HFFc6 (cell line): ENCODE measurements at places on chromosomes 6 and 20. TPM values are rescaled to one million over a fixed set of nuclear protein-coding genes. Genes with fewer than 3 reads are reported as not detected.

Gene GJA10
- not detected in 2 replicates for total RNA-seq

DNA sequence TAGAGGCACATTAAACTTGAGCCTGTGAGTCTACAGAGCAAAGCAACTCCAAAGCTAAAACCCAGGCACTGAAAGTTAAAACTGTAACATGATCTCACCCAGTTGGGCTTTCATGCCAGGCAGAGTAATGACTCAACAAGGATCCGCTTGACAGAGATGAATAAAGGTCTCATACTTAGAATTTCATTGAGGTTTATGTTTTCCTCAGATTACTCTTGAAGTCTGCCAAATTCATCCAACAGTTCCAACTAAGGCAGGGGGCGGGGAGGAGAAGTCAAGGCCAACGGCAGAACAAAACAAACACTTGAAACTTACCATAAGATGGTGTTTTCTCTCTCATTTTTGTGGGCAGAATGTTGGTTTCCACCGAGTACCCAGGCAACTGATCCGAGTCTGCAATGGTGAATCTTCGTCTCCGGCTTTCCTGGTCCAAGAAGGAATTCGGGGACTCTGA, 54.0 kb upstream of the IPCEF1 start:
- H3K4me1 ChIP-seq, result peaks cover 70% of the 10 kb centered on the region
- peak overlapping the region; percentile 94 for H3K27ac ChIP-seq
- H3K4me3 ChIP-seq, result peak overlapping the region; percentile 76
- DNase-seq, result peak; percentile 98
- H3K36me3 ChIP-seq, result peaks cover 33% of the 10 kb centered on the region

DNA sequence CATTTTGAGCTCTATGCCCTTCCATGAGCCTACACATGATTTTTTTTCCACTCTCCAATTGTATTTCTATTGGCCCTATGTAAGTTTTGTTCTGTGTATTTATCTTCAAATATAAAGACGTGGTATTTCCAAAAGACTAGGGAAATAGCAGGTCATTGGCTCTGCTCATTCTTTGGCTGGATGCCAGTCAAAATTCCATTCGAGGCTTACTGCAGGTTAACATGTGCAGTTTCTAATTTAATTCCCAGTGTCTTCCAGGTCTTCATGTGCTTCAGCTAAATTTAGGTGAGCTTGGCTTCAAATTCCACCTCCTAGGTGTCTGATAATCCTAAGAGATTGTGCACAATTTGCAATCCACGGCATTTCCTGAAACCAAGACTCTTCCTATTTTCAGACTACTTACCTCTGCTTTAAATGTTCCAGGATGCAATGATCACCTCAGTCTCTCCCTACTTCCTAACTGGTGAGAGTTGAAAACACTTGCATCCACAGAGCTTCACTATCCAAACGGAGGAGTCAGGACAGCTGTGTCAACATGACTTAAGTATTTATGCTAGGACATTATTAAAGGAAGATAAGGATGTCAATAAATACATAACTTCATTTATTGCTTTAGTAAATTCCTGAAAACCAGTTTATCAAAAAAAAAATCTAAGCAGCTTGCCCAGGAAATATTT, 236.1 kb downstream of the COL12A1 start:
- H3K4me3 ChIP-seq, result no peak overlapping the region
- no peaks in the 10 kb centered on the region; the same call in 1 of the 2 replicates for H3K36me3 ChIP-seq
- DNase-seq, result no peak
- no peak overlapping the region for H3K27ac ChIP-seq
- H3K4me1 ChIP-seq, result peaks cover 4% of the 10 kb centered on the region; the same call in 1 of the 2 replicates

Gene ID1
- total RNA-seq, result 390 and 449 TPM in 2 replicates

- H3K27ac ChIP-seq, result no peak overlapping the region
- H3K4me3 ChIP-seq, result peak overlapping the region; percentile 80
Measured at GRCh38 chr6:26743157-26743821, 83.7 kb upstream of the ZNF322 start.

- H3K27me3 ChIP-seq, result peaks cover 10% of the 10 kb centered on the region
- no peaks in the 10 kb centered on the region for H3K4me1 ChIP-seq
- H3K4me3 ChIP-seq, result no peak overlapping the region
- H3K36me3 ChIP-seq, result no peaks in the 10 kb centered on the region
Measured at GRCh38 chr6:38720295-38720694, 5.2 kb downstream of the DNAH8 start.

DNA sequence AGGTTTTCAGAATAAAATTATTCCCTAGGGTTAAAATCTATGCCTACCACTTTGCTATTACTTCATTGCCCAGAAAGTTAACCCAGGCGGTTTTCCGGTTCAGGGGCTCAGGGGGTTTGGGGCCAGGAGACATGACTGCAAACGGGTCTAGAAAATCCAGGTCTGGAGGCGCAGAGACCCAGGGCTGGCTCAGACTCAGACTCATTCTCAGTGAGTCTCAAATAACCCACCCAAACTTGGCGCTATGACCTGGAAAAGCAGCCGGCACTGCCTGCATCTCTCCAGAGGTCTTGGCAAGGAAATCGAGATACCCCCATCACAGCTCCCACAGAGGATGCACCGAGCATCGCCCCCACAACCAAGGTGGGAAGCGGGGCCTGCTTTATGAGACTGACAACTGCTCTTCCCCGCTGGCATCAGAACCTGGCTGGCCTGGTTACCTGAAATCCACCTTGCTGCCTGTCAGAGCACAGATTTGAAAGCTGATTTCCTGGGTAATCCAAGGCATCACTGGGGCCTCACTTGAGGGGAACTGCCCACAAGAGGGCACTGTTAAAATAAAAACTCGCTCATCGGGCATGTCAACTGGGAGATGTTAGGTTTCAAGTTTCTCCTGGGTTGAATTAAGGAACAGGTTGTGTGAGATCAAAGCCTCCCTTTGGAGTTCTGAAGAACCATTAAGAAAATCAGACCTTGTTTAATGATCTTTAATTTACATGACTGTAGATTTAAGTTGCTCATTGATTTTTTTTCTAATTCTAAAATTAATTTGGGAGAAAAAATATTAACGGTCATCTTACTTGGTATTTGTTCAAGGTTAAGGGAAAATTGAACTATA, 55.1 kb downstream of the KIF16B start:
- no peaks in the 10 kb centered on the region for H3K4me1 ChIP-seq
- no peak overlapping the region for H3K27ac ChIP-seq
- no peaks in the 10 kb centered on the region; the same call in 1 of the 2 replicates for H3K36me3 ChIP-seq
- H3K27me3 ChIP-seq, result no peaks in the 10 kb centered on the region
- no peak for DNase-seq
- H3K4me3 ChIP-seq, result no peak overlapping the region

Gene CLDN20
- not detected in 3 replicates for total RNA-seq

Gene PNLDC1
- total RNA-seq, result not detected in 3 replicates

DNA sequence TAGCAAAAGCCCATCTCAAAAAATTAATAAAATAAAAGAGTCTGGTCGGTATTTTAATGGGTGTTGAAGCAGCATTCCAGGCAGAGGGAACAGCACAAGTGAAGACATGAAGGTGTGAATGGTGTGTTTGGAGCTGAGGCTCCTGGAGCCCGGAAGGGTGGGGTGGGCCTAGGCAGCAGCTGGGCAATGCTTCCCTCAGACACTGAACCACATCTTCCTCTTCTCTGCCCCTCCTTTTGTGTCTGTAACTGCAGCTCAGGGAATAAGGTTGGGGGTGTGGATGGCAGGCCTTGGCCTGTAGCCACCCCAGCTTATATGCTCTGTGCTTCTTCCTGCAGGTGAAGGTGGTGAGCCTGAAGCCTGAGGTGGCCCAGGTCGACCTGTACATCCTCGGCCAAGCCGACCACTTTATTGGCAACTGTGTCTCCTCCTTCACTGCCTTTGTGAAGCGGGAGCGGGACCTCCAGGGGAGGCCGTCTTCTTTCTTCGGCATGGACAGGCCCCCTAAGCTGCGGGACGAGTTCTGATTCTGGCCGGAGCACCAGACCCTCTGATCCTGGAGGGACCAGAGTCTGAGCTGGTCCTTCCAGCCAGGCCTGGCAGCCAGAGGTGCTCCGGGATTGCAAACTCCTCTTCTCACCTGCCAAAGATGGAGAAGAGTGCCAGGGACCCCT, 26.6 kb downstream of the POFUT1 start:
- H3K4me1 ChIP-seq, result peaks cover 13% of the 10 kb centered on the region
- no peak overlapping the region for H3K4me3 ChIP-seq
- no peak overlapping the region for H3K27ac ChIP-seq
- peaks cover 38% of the 10 kb centered on the region for H3K36me3 ChIP-seq
- no peaks in the 10 kb centered on the region; the same call in none of the 2 replicates for H3K27me3 ChIP-seq
- DNase-seq, result no peak

DNA sequence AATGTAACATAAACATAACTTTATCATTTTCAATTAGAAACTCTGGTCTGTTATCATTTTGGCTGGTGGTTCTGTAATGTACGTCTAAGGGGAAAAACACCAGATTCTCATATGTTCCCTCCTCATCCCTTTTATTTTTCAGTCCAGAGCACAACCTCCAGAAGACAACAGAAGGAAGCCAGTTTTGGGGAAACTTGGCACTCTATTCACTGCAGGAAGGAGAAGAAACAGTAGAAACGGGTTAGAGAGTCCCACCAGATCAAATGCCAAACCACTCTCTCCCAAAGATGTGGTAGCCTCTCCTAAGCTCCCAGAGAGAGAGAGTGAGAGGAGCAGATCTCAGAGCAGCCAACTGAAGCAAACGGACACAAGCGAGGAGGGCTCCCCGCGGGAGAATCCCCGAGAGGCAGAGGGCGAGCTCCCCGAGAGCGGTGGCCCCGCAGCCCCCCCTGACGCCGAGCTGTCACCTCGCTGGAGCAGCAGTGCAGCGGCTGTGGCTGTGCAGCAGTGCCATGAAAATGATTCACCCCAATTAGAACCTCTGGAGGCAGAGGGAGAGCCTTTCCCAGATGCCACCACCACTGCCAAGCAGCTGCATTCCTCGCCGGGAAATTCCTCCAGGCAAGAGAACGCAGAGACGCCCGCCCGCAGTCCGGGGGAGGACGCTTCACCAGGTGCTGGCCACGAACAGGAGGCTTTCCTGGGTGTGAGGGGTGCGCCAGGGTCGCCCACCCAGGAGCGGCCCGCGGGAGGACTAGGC, 117.8 kb downstream of the RTN4IP1 start:
- peaks cover 50% of the 10 kb centered on the region for H3K4me1 ChIP-seq
- no peaks in the 10 kb centered on the region for H3K36me3 ChIP-seq
- H3K27ac ChIP-seq, result peak overlapping the region; percentile 62; the same call in 1 of the 2 replicates
- H3K27me3 ChIP-seq, result peaks cover 22% of the 10 kb centered on the region
- peak overlapping the region; percentile 89 for H3K4me3 ChIP-seq
- peak; percentile 54 for DNase-seq

DNA sequence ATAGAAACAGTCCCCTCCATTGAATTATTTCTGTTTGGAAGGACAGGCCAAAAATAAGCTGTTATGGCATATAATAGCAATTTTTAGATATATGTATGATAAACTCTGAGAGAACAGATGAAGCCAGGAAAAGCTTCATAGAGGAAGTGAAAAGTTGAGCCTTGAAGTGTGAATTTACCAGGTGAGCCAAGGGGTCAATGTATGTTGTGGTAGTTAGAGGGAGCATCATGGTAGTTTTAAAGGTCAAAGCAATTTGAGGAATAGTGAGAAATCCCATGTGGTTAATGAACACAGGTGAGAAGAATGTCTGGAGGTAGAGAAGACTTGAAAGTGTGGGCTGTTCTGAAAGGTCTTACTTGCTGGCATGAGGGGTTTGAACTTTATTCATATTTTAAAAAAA, 47.0 kb downstream of the COL19A1 start:
- no peak overlapping the region for H3K27ac ChIP-seq
- H3K4me3 ChIP-seq, result no peak overlapping the region
- no peaks in the 10 kb centered on the region for H3K27me3 ChIP-seq
- DNase-seq, result no peak

Gene TAGAP
- not detected in 3 replicates for total RNA-seq

Gene SPATA25
- 0.36 to 0.48 TPM in 2 of 3 replicates, not detected in the other for total RNA-seq

Gene KCNB1
- 0.05 to 0.27 TPM (median 0.18 TPM) in 3 replicates for total RNA-seq

GRCh38 chr6:107822176-107823046, 1.7 kb downstream of the SCML4 start:
- DNase-seq, result no peak
- H3K27me3 ChIP-seq, result peaks cover 26% of the 10 kb centered on the region
- peaks cover 12% of the 10 kb centered on the region for H3K4me1 ChIP-seq
- H3K4me3 ChIP-seq, result peak overlapping the region; percentile 43
- H3K27ac ChIP-seq, result no peak overlapping the region

- H3K4me3 ChIP-seq, result no peak overlapping the region
- no peak overlapping the region for H3K27ac ChIP-seq
- DNase-seq, result no peak
Measured at GRCh38 chr6:72977114-72977513, 248.2 kb downstream of the KHDC1L start.

GRCh38 chr6:86010915-86011786, 368.5 kb upstream of the SYNCRIP start:
- no peaks in the 10 kb centered on the region for H3K4me1 ChIP-seq
- H3K27me3 ChIP-seq, result no peaks in the 10 kb centered on the region
- no peak for DNase-seq
- H3K36me3 ChIP-seq, result no peaks in the 10 kb centered on the region
- H3K4me3 ChIP-seq, result no peak overlapping the region

DNA sequence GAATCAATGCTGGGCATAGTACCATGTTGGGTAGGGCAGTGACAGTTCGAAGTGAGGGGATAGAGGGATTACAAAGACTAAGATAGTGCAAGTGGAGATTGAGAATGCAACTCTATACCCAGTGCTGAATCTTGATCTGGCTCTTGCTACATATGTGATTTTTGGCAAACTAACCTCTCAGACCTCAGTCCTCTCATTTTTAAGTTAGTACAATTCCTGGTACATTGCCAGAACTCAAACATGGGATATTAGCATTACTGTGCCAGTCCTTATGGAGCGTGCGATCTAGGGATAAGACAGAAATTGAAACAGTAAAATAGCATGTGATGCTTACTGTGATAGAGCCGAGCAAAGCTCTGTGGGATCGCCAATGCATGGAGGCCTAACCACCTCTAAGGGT, 188.4 kb downstream of the MTFR2 start:
- H3K4me1 ChIP-seq, result peaks cover 36% of the 10 kb centered on the region
- H3K27me3 ChIP-seq, result no peaks in the 10 kb centered on the region; the same call in 1 of the 2 replicates
- DNase-seq, result no peak
- H3K4me3 ChIP-seq, result no peak overlapping the region

Gene RBPJL
- not detected in 3 replicates for total RNA-seq

- H3K27me3 ChIP-seq, result peaks cover 4% of the 10 kb centered on the region
- H3K4me1 ChIP-seq, result no peaks in the 10 kb centered on the region
- H3K36me3 ChIP-seq, result no peaks in the 10 kb centered on the region
- DNase-seq, result no peak
- H3K27ac ChIP-seq, result no peak overlapping the region
Measured at GRCh38 chr20:19405958-19406357, 193.5 kb downstream of the SLC24A3 start.

Gene NFKBIL1
- 13.1 to 16.9 TPM (median 14.8 TPM) in 3 replicates for total RNA-seq
